ENCODE measurements at places on chromosomes 11 and 22.
A peak's percentile ranks its signal among the peaks of the same experiment; 100 is the strongest.

GRCh38 chr22:22348127-22348814, 103.7 kb downstream of the VPREB1 start:
- no peak overlapping the region for H3K4me3 ChIP-seq
- H3K27me3 ChIP-seq = peaks cover 54% of the 10 kb centered on the region
- no peaks in the 10 kb centered on the region for H3K4me1 ChIP-seq
- H3K36me3 ChIP-seq = no peaks in the 10 kb centered on the region
- H3K27ac ChIP-seq = no peak overlapping the region

DNA sequence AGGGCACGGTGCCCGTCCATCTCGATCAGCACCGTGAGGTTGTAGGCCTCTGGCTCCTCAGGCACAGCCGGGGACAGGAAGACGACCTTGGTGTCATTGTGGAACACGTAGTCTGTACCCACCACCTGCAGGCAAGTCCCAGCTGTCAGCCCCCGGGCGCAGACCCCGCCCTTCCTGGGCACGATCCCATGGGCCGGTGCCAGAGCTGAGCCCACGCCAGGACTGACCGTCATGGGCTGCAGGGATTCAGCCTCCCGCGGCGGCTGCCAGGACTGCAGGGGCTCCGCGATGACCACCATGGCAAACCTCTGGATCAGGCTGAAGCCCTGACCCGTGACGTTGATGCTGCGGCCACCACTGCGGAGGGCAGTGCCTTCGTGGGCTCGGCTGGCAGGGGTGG, 11.8 kb upstream of the MAPK11 start:
- DNase-seq = no peak
- H3K36me3 ChIP-seq = peaks cover 78% of the 10 kb centered on the region
- peak overlapping the region; percentile 16 for H3K27ac ChIP-seq
- H3K4me3 ChIP-seq = no peak overlapping the region

- peaks cover 39% of the 10 kb centered on the region for H3K4me1 ChIP-seq
- H3K27me3 ChIP-seq = peaks cover 18% of the 10 kb centered on the region
- no peak overlapping the region for H3K4me3 ChIP-seq
These were observed 432 bp upstream of the GP1BB start for GRCh38 chr22:19722982-19723231.

GRCh38 chr11:124278261-124278660, 22.1 kb downstream of the OR8G5 start:
- DNase-seq = no peak
- H3K4me3 ChIP-seq = no peak overlapping the region
- H3K27me3 ChIP-seq = no peaks in the 10 kb centered on the region
- no peak overlapping the region for H3K27ac ChIP-seq
- H3K36me3 ChIP-seq = no peaks in the 10 kb centered on the region
- H3K4me1 ChIP-seq = no peaks in the 10 kb centered on the region

- peaks cover 3% of the 10 kb centered on the region for H3K4me1 ChIP-seq
- no peak overlapping the region for H3K4me3 ChIP-seq
- H3K27me3 ChIP-seq = peaks cover 32% of the 10 kb centered on the region
- no peak overlapping the region for H3K27ac ChIP-seq
- peak; percentile 47 for DNase-seq
These were observed 1.7 kb upstream of the RTCB start for GRCh38 chr22:32413719-32414118.

- H3K36me3 ChIP-seq = peaks cover 18% of the 10 kb centered on the region
- DNase-seq = no peak
- H3K4me3 ChIP-seq = no peak overlapping the region
- H3K4me1 ChIP-seq = no peaks in the 10 kb centered on the region
- peak overlapping the region; percentile 8 for H3K27ac ChIP-seq
These were observed 28.0 kb downstream of the CTR9 start for GRCh38 chr11:10779086-10779485.

- H3K27ac ChIP-seq = no peak overlapping the region
- DNase-seq = no peak
- H3K27me3 ChIP-seq = no peaks in the 10 kb centered on the region
- no peak overlapping the region for H3K4me3 ChIP-seq
- no peaks in the 10 kb centered on the region for H3K36me3 ChIP-seq
These were observed 14.5 kb downstream of the HSPA8 start for GRCh38 chr11:123047266-123047946.

Data from mesenchymal stem cell (in vitro differentiated cells and primary cell).